ENCODE measurements at places on chromosomes 3 and 15.

- DNase-seq: no peak
Observed at GRCh38 chr15:77335298-77335697, 84.6 kb downstream of the PEAK1 start.

DNA sequence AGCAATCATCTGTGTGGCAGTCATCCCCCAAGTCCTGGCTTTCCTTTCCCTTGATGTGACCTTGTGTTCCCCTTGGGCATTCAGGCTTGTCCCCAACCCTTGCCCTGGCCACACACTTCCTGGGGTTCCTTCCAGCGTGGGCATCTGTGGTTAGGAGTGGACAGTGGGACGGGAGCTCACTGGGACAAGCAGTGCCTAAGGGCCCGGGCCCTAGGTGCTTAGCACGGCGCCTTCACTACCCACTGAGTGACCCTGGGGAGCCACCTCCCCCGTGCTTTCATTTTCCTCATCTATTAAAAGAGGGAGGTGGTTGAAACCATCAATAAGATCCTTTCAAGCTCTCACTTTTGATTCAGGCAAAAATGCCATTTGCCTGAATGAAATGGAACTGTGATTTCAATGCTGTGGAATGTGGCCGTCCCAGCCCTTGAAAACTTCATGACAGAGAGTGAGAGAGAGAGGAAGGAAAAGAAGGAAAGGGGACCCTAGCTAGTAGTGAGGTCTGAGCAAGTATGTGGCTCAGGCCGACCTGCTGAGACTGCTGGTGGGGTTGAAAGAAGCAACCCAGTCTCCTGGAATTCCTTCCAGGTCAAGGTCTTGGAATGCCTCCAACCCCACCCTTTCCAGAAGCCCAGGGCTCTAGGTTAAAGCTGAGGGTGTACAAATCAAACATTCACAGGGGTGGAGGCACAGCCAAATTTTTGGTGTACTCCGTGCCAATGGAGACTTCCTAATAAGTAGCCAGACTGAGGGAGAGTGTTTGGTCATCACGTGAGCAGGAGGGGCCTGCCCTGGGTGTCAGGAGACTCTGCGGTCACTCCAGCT lies 302.9 kb downstream of the TLE3 start:
- no peak for DNase-seq

DNA sequence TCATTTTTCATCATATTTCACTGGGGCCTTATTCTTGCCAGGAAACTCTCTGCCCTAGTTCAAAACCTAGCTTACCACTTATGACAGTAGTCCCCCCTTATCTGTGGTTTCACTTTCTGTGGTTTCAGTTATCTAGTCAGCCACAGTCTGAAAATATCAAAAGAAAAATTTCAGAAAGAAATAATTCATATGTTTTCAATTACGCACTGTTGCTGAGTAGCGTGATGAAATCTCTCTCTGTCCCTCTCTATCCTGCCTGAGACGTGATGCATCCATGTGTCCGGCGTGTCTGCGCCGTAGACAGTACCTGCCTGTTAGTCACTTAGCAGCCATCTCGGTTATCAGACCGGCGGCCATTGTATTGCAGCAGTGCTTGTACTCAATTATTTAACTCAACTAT lies 369.9 kb upstream of the MCTP2 start:
- DNase-seq: no peak

- no peak for DNase-seq
Observed at GRCh38 chr3:54046641-54047214, 75.6 kb upstream of the CACNA2D3 start.

GRCh38 chr3:136135039-136135802 lies 60.9 kb downstream of the MSL2 start:
- no peak for DNase-seq

DNA sequence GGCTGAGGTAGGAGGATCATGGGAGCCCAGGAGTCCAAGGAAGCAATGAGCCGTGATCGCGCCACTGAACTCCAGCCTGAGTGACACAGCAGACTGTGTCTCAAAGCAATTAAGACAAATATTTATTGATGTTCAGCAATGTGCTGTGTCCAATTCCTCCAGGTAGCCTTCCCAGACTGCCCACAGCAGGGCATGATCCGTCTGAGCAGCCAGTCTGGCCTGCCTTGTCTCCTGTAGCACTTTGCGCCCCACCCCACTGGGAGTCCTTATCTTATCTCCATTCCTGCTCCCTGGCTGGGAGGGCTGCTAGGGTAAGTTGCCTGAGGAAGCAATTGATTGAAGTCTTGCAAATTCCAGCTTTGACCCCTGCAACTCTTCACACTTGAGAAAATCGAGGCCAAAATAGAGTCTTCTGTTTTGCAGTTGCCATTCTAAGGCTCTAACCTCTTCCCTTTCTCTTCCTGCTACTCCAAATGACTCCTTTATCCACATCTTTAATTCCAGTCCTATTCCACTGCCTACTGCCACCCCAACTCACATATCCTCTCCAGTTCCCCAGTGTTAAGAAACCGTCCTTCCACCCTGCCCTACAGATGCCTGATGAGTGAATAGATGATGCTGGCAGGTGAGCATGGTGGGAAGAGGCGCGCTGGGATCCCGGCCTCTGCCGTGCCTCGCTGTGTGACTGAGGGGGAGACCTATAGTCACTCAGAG lies 26.9 kb upstream of the LCTL start:
- DNase-seq: no peak

GRCh38 chr3:56375654-56376053 lies 92.6 kb downstream of the ERC2 start:
- no peak for DNase-seq

DNA sequence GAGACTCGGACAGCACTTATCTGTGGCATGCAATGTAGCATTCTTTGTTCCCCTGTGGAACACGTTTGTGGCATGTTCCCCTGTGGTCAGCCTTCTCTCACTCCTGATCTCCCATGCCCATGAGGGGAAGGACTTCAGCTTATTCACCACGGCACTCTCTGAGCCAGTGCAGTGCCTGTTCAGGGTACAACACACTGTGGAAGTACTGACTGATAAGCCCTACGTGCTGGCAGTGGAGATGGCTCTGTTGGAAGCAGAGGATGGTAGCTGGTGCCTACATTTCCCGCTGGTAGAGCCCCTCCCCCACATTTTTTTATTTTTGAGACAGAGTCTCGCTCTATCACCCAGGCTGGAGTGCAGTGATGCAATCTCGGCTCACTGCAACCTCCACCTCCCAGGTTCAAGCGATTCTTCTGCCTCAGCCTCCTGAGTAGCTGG lies 43.5 kb upstream of the ETV5 start:
- no peak for DNase-seq

GRCh38 chr3:39103791-39104552 lies 3.5 kb downstream of the GORASP1 start:
- no peak for DNase-seq

- no peak for DNase-seq
Observed at GRCh38 chr15:67746022-67746421, 79.3 kb upstream of the SKOR1 start.

GRCh38 chr3:115702598-115702997 lies 79.3 kb downstream of the GAP43 start:
- DNase-seq: no peak

DNA sequence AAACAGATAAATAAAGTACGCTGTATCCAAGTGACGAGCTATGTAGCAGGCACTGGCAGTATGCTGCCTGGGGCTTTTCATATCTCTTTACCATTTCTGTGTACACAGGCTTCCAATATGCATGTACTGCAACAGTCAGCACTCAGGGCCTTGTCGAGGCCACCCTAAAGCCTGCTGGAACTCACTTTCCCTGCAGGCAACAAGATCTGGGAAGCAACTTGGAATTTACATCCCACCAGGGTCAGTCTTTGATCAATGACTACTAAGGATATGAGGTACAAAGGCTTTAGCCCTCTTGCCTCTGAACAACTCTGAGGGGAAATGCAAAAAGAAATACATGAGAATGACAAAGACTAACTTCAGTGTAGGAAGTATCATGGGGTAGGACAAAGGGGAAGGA lies 101.8 kb upstream of the ARL6 start:
- no peak for DNase-seq

DNA sequence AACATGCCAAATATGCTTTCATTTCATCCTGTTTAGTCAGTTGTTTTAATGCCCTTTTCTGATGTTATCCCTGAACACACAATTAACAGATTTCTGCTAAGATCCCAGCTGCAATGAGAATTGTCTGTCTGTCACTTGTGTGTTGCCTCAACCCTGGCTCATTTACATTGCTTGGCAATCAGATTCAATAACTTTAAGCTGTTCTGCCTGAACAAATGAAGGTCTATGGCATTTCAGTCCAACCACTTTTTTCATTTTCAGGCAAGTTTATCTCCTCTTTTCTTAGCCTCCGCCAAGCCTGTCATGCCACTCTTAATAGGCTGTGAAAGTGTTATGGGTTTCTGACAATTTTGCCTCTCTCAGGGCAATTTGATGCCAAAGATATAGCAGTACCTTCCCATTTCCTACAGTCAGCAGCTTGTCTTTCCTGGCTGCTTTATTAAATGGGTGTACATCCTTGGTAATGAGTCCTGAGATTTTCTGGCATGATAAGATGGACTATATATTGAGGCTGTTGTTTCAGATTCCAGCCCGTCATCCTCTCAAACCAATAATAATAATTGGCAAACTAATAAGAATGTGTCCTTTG lies 68.7 kb upstream of the ADAMTS9 start:
- DNase-seq: no peak

- DNase-seq: no peak
Observed at GRCh38 chr15:56468401-56468800, 3.5 kb upstream of the MNS1 start.

- no peak for DNase-seq
Observed at GRCh38 chr3:5499404-5499803, 311.9 kb downstream of the EDEM1 start.

- no peak for DNase-seq
Observed at GRCh38 chr3:153331676-153332075, 169.7 kb downstream of the RAP2B start.

DNA sequence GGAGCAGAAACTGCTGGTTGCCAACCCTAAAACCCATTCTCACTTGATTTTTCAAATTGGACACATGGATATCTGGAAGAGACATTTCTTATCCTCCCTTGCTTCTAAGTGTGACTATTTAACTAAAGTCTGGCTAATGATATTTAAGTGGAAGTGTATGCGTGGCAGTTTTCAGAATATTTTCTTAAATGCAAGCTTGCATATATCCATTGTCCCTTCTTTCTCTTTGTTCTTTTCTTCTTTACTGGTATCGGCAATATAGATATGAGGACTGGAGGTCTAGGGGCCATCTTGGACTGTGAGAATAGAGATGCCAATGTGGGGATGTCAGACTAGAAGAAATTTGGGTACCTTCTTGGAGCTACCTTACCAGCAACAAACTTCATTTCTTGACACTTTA lies 364.3 kb upstream of the DPH6 start:
- no peak for DNase-seq

GRCh38 chr3:125000661-125001060 lies 55.1 kb downstream of the HEG1 start:
- DNase-seq: no peak

DNA sequence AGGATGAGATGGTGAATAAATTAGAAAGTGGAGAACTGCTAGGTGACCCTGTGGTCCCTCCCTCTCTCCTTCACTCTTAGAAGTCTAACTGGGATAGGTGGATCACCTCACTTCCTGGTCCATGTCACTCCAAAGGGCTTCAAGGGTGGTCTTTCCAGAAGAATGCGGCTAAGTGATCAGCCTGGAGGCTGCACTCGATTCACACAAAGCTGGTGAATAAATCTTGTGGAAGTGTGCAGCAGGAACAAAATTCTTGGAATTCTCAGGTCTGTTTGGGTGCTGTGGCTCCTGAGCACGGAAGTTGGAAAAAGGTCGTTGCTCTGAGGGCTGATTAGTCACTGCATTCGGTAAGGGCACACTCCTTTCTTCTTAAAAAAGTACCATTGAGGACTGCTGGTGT lies 46.3 kb downstream of the GASK1A start:
- no peak for DNase-seq

DNA sequence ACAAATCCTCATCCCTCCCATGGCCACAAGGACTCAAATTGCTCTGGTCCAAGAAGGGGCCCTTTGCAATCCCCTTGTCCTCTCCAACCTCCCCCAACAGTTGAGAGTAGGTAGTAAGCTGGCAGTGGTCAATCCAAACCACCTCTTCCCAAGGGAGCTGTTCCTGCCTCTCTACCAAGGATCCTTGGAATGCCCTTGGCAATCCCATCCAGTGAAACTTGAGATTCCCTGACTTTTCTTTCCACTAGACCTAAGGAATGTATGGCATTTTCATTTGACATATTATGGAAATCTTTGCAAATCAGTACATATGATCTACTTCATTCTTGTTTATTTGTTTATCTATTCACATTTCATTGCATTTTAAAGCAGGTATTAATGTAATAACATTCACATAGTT lies 4.8 kb upstream of the RBP2 start:
- no peak for DNase-seq

DNA sequence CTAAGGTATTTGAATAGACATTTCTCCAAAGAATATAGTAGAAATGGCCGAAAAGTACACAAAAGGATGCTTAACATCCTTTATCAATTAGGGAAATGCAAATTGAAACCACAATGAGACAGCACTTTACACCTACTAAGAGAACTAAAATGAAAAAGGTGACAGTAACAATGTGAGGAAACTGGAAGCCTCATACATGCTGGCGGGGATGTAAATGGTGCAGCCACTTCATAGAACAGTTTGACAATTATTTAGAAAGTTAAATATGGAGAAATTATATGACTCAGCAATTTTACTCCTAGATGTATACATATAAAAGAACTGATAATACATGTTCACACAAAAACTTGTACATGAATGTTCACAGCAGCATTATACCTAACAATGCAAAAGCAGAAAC lies 13.4 kb downstream of the SPICE1 start:
- DNase-seq: no peak

- no peak for DNase-seq
Observed at GRCh38 chr3:159854500-159855124, 134.0 kb upstream of the IL12A start.

- DNase-seq: no peak
Observed at GRCh38 chr3:12886106-12886679, 44.8 kb upstream of the RPL32 start.

DNA sequence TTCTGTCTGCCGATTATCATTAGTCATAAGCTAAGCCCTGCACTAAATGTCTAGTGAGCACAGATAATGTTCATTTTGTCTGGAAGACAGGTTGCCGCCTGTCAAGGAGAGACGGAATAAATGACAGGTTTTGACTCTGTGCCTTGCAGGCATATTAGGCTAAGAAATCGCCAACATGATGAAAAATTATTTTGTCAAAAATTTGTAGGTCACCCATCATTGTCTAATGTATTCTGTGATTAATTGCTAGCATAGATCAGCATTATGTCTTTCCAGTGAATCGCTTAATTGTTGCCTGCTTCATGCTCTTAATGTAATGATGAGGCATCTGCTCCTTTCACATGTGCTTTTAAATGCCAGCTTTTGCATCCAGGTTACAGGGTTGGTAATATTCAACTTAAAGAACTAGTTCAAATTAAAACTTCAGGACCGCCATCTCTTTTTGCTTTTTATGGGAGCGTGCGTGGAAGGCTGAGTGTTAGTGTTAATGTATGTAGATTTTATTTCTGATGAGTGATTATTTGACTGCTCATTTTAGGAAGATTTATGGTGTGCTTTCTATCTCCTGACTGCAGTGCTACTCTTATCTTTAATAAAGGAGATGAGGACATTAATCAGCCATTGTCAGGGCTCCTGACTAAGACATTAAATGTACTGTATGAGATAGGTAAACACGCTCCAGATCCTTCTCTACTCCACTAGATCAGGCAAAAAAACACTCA lies 120.8 kb upstream of the MEIS2 start:
- no peak for DNase-seq

All from caudate nucleus (tissue), 63 donors.